ENCODE measurements at places on chromosomes 3 and 15.

DNA sequence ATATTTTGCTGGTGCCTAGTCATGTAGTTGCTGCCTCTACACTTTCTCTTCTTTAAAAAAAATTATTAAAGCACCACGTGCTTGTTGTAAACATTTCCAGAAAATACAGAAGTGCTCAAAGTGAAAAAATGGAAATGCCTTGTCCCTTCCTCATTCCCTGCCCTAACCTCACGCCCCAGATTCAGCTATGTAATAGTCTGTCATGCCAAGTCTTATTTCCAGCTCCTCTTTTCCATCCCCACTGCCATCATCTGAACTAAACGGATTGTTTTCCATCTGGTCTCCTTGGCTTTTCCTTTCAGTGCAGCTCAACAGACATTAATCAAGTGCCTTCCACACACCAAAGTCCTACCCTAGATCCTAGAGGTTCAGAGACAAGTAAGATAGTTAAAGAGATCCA lies 15.5 kb downstream of the ZNF774 start:
- DNase-seq = no peak

GRCh38 chr15:67801926-67802914 lies 23.1 kb upstream of the SKOR1 start:
- no peak for DNase-seq

DNA sequence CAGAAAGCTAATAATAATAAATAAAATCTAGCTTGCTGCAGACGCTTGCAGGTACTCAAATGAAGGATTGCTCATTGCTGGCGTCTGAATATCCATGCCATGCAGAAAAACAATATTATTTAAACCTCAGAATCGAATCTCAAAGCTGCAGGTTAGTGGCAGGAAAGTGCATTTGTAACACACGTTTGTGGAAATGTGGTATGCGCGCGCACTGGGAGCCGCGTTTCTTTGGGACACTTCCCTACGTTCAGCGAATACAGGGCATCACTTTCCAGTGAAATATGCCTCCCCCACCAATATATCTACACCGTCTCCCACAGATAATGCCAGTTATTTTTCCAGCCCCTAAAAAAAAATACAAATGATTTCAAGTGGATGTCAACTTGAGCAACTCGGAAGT lies 37.1 kb downstream of the ZIC4 start:
- DNase-seq = no peak

DNA sequence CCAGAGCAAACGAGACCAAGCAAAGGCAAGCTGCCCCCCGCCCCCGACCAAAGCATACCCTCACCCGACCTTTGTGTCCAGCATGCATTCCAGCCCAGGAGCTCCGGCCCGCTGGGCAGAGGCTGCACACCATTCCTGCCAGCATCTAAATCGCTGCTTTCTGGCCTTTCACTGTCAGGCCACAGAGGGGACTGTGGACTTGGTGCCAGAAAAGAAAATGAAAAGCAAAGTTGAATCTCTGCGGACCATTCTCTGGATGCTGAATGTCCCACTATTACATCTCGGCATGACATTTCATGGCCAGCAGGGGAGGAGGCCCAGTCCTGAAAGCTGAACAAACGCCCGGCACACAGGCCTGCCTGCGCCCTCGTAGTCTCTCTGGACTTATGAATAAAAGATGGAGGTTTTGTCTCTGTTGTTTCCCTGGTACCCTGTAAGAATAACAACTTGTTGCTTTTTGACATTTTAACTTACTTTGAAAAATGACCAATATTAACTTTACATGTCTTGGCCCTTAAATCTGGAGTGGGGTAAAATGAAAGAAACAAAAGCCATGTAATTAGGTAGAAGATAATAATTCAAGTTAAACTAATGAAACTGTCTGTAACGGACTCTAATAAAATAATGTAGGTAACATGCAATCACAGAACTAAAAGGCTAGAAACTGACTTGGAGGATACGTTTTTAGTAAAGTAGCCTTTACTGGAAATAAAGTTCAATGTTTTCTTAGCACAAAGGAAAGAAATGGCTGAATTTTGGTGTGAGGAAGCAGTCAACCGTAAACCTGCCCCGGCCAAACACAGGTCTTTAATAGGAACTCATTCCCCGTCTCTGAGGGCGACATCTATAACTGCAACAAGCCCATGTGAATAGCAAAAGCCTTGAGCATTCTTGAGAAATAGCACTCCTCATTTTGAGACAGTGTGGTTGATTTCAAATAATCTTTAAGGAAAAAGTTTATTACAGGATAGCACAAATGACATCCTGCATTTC lies 12.7 kb downstream of the IL17RD start:
- no peak for DNase-seq

DNA sequence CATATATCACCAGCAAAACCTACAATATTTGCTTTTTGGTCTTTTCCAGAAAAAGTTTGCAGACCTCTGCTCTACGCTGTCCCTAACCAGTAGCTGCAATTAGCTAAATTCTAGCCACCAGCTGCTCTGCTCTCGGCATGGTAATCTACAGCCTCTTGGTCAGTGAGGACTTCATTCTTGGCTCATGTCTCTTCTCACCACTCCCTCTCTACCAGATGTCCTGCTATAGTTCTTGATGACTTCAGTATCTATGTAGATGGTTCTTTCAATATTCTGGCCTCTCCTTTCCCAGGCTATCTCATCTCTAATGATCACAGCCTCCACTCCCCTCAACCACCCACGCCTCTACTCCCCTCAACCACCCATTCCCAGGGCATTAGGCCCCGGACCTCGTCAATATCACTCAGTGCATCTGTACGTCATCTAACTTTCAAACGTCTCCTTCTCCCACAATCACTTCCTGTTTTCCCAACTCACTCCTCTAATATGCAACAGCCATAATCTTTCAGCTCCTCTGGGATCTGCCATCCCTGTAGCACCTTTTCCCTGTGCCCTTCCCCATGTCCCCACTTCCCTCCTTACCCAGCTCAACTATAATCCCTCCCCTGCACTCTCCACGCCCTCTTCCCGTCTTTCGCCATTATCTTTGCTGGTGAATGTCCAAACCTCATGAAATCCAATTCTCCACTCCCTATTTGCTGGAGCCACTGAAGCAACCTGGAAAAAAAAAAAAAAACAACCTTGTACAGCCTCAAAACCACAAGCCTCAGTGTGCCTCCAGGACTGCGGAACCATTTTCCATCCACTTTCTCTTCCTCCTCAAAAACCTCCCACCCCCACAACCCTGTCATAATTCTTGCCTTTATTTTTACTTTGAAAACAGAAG lies 429.4 kb upstream of the PROK2 start:
- DNase-seq = no peak

- DNase-seq = no peak
Observed at GRCh38 chr3:187717572-187717971, 15.2 kb upstream of the RTP2 start.

- DNase-seq = no peak
Observed at GRCh38 chr15:100133001-100133400, 208.8 kb downstream of the ADAMTS17 start.
